ENCODE measurements at places on chromosomes 3 and 15.

DNA sequence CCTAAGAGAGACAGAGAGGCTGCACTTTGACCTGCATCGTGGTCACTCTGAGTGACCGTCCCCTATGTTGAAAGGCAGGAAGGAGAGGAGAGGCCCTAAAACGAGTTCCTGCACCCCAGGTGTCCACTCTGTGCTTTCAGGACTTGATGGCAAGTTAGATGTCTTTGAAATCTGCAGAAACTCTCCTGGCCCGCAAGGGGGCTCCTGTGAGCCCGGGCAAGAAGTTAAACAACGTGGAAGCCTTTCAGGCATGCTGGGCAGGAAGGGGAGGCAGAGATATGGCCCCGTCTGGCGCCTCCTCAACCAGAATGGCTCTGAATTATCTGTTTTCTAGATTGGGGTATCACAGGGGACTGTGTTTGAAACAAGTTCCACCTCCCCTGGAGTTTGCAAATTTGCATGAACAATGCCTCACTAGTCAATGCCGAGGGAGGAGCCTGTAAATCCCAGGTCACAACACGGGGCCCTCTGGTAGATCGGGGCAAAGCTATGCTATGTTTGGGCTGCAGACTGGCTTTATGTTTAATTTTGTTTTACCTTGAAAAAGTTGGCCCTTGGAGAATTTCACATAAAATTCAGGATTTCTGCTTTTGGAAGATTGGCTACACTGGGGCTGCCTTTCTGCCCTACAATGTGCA, 9.8 kb downstream of the CTXND1 start:
- no peak for DNase-seq

GRCh38 chr3:53170325-53171063, 9.5 kb downstream of the PRKCD start:
- no peak for DNase-seq

DNA sequence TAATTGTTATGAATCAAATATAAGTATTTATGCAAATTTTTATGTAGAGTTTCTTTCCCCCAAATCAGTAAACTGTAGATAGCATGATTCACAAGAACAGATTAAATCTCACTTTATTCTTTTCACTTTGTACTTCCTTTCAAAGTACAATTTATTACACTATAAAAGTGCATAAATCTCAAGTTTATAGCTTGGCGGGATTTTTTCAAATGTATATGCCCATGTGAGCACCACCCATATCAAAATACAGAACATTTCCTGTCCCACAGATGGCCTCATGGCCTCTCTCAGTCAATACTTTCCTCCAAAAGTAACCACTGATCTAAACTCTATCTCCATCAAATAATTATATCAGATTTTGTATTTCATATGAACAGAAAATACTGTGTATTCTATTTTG, 196.1 kb upstream of the THRB start:
- no peak for DNase-seq

DNA sequence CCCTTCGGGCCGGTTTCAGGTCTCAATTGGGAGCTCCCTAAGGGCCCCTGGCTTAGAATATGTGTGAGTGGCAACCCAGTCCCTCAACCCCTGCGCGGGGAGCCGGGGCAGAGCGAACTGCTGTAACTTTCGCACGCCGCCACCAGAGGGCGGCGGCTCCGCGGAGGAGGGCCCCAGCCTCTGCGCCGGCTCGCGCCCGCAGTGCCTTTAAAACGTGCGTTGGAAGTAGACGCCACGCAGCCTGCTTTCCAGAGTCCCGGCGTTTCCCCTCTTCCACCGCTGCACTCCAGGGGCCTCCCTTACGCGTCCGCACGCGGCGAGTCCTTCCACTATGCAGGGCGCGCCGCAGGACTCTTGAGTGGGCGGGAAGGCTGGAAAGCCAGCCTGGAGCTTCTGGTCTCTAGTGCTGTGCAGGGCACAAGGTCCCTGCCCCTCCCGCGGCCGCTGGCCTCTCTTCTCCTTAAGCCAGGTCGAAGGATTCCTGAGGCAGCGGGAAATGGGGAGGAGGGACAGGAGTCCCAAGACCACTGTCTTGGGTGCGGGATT, 23.7 kb upstream of the RNU6-1 start:
- DNase-seq, result peak; percentile 59

DNA sequence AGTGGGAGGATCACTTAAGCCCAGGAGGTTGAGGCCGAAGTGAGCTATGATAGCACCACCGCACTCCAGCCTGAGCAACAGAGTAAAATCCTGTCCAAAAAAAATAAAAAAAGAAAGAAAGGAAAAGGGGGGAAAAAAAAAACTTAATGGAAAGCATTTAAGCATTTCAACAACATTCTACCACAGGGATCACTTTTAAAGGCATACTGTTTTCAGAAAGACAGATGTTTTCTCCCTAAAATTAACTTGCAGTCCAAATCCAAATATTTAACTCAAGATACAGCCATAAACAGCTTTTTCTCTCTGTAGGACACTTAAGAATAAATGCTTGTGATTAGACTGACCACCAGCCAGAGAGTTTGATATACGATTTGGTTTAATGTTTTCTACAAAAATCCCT, 141.0 kb downstream of the MAGI1 start:
- no peak for DNase-seq

GRCh38 chr3:60366486-60366885, 884.8 kb downstream of the FHIT start:
- DNase-seq, result no peak

DNA sequence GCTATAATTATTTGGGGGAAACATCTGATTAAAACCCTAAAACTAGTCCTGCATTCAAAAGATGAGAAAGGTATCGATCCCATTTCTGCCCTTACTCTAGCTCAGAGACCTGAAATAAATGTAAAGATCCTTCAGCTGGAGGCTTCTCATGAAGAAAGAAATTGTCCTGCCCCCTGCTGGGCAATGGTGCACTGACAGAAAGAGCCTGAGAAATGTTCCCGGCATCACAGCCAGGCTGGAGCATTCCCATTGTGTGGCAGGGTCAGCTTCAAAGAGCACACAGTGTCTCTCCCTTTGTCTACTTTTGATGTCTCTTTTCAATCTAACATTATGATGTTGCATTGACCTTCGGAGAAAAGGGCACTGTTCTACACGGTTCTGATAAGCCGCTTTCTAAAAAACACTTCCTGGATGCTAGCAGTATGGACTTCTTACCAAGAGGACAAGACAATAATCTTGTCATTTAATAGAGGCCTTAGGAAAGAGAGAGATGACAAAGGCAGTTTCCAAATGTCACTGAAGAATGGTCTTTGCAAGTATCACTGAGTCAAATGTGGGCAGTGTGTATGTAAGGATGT, 287.5 kb downstream of the MAGI1 start:
- no peak for DNase-seq

DNA sequence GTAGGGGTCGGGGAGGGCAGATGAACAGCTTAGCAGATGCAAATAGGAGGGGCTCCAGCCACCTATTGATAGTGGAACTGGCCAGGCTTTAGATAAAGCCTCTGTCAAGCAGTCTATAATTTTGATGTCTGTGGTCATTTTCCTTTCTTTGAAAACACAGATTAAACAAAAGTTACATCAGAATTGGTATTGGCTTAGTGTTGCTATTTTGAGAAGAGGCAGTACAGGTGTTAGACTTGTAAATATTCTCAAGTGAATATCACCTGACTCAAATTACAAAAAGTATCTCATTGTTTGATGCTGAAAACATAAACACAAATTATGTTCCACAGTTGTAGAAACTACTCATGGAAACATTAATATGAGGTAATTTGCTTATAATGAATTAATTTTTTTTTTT, 18.1 kb downstream of the GHRL start:
- peak; percentile 6 for DNase-seq

DNA sequence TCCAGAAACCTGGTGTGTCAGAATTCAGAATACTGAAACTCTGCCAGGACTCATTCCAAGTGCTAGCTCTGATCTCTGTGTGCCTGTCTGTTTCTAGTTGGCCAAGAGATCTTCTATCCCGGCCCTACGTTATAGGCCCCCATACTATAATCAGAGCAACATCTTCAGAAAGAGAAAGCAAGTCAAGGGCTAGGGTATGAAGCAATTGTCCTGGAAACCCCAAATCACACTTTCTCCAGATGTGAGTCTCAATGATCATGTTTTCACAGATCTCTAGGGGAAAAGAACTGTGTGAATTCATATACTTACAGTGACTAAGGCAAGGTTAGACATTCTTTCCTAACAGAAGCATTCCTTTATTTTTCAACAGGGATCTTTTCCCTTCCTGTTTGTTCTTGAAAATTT, 309.7 kb downstream of the SLC9A9 start:
- no peak for DNase-seq

DNA sequence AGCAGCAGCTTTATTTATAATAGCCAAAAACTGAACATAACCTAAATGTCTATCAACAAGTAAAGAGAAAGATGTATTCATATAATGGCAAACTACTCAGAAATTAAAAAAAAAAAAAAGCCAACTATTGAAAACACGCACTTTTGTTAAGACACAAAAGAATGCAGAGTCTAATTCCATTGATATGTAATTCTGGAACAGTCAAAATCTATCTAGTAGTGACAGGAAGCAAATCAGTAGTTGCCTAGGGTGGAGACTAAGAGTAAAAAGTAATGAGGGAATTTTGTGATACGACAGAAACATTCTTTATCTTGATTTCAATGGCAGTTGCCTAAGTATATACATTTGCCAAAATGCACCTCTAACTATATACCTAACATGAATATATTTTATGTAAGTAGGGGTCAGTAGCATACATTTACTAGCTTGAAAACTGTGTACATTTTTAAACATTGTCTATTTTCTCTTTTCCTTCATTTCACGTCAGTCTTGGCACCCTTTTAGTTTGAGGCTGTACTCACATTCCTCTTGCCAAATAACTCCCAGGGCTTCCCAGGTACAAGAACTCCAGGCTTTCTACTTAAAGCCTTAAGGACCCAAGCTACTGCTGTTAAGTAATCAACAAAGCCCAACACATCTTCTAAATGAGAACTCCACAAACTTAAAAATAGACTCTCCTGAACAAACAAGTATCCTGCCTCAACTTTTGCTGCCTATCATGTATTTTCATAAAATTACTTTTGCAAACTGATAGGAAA, 54.7 kb downstream of the ADAM10 start:
- DNase-seq, result no peak

GRCh38 chr3:101466465-101467309, 46.3 kb downstream of the SENP7 start:
- no peak for DNase-seq

GRCh38 chr3:45807681-45808540, 11.6 kb upstream of the SLC6A20 start:
- peak; percentile 61 for DNase-seq

DNA sequence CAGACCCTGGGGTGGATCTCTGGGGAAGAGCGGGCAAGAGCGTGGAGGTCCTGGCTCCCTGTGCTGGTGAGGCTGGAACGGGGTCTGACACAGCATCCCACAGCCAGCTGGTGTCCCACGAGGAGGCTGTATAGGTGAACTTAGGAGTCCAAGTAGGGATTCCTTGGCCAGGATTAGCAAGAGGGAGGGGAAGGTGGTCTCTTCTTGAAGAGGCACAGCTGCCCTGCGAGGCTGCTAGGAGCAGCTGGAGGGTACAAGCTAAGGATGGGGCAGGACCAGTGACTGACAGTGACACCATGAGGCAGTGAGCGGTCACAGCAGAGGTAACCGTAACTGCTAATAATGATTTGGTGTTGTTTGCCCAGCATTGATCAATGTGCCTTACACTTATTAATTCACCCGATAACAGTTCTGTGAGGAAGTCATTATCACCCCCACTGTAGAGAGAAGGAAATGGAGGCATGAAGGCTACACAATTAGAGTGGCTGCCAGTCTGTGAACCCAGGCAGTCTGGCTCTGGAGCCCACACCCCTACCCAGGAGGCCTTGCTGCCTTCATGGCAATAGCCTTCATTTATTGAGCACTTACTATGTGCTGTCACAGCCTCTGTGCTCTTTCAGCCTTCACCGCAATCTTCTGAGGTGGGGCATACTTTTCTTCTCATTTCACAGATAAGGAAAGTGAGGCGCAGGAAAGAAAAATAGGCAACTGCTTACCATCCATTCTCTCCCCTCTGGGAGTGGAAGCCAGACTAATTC, 59.4 kb downstream of the TMEM44 start:
- DNase-seq, result peak; percentile 1

DNA sequence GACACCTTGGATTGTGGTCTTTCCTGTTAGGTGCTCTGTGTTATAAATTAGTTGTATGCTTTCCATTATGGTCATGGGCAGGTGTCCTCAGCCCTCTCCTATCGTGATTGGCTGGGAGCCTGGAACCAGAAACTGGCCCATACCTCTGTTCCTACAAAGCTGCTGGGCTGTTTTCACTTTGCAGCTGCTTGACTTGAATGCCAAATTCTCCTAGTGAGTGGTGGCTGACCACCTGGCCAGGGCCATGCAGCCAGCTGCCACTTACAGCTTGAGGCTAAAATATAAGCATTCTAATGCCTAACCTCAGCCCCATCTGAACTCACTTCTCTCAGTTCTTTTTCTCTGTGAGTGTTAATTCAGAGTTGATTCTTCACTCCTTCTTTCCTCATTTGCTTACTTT, 239.3 kb upstream of the GBE1 start:
- peak; percentile 14 for DNase-seq

DNA sequence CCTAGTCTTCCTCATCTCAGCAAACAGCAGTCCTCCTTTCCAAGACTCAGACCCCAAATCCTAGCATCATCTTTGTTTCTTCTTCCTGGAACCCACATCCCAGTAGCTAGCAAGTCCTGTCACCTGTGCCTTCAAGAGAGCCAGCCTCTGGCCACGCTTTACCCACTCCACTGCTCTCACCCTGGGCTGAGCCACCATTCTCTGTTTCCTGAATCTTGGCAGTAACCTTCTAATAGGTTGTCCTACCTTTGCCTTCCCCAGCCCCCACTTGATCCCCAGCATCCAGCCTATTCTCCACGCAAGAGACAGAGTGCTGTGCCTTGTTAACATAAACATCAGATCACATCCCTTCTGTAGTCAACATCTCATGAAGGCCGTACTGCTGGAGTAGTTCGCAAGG, 323.4 kb downstream of the LRTM1 start:
- no peak for DNase-seq

DNA sequence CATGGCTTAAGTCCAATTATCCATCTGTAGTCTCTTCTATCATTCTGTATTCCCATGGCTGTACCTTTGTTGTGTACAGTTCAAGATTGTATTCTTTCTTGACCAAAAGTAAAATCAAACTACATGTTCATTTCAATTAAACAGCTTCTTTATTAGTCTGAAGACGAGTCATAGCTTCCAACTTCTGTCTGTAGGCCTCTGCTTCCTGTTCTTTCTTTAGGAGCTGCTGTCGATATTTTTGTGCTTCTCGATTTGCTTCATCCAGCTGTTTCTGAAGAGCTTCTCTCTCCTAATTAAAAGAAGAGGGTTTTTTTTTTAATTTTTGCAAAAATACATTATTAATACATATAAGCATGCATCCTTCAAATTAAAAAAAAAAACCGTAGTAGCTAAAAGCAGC, 13.0 kb upstream of the HDC start:
- DNase-seq, result no peak

DNA sequence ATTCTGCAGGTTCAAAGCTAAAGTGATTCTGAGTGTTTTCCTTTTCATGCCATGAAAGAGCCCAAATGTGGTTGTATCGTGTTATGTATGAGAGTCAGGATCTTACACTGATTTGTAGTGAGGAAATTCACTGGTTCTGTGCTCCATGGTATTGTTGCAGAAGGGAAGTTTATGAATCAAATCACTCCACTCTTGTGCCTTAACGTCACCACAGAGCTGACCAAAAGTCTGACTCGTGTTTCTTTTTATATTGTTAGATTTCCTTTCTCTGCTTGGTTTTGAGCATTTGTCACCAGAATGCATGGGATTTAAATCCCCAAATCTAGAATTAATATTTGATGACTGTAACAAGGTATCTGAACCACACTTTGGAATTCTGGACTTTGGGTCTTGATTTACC, 29.1 kb upstream of the SLC30A4 start:
- DNase-seq, result no peak

Data from NCI-H748 treated with DMSO at 0.1 percent for 48 hours (cell line).